ENCODE measurements at places on chromosomes 1 and 21.

- DNase-seq, result no peak
Observed at GRCh38 chr1:14955402-14955801, 198.1 kb upstream of the TMEM51 start.

GRCh38 chr1:179803104-179803503 is 60.0 kb downstream of the FAM163A start:
- DNase-seq, result no peak

GRCh38 chr1:221309723-221310122 is 430.5 kb downstream of the HLX start:
- DNase-seq, result no peak

DNA sequence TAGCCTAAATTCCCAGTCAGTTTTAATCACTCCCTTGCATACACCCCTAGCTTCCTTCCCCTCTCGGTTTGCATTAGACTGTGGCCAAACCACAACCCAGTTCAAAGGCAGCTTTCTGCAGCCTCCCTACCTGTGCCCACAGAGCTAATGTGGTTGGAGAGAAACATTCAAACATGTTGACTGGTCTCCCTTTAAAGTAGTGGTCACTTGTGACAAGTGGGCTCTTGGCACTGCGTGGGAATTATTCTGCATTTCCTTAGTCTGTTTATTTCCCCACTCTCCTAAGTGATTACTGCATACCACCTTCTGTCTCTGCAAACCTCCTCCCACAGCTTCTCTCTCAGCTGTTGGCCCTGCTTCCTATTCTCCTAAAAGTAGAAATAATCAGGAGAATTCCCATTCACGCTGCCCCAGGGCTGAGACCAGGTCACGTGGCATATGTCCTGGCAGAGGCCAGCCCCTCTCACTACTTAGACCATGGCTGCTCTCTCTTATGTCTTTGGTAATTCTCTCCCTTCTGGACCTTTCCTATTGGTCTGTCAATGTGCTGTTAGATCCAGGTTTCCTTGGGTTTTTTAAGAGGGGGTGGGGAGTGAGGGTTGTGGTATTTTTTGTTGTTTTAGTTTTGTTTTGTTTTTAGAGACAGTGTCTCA is 38.4 kb upstream of the CD101 start:
- DNase-seq, result no peak

DNA sequence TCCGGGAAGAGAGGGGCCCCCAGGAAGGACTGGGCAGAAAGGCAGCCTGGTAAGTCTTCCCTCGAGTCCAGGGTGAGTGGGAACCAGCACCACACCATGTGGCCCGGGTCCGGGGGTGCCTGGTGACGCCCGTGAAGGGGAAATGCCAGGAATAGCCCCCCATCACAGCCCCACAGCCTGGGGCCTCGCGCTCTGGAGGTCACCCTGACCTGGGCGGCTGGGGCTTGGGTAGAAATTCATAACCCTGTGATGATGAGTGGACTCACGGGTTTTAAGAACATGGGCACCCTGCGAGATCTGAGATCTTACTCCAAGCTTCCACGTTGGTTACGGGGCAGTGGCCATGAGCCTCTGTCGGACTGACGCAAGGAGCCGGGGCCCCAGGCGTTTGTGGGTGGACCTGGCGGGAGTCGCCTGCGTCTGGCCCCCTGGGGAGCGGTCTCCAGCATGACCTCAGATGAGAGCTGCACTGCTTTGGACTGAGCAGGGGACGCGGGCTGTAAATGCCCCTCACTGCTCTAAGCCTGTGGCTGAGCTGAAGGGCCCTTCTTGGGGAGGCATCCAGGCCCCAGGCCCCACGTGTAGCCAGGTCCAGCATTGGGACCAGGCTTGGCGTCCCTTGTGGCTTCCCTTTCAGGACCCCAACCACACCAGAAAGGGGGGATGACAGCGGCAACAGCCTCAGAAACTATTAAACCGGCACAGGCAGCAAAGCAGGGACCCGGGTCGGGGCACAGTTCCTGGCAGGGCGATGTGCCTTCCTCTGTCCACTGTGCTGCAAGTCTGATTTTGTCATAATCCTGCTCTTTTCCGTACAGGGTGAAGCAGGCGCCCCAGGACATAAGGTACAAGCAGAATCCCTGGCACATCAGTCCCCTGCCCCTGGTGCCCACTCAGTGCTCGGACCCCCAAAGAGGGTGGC is 60.0 kb downstream of the SLC19A1 start:
- DNase-seq, result no peak

- no peak for DNase-seq
Observed at GRCh38 chr1:109383854-109384253, 13.9 kb downstream of the SORT1 start.

DNA sequence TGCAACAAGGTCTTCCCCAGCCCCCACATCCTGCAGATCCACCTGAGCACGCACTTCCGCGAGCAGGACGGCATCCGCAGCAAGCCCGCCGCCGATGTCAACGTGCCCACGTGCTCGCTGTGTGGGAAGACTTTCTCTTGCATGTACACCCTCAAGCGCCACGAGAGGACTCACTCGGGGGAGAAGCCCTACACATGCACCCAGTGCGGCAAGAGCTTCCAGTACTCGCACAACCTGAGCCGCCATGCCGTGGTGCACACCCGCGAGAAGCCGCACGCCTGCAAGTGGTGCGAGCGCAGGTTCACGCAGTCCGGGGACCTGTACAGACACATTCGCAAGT is 3.8 kb downstream of the ZBTB18 start:
- DNase-seq, result no peak

Data from GM20000 (cell line).